Activated naive CD8-positive, alpha-beta T cell treated with anti-CD3 and anti-CD28 coated beads, Interleukin-2, amount 10 ng/mL, durations not matched to agents 7 days and 5 days (primary cell): ENCODE measurements at places on chromosomes 2 and 18. TPM values are rescaled to one million over a fixed set of nuclear protein-coding genes. Genes with fewer than 3 reads are reported as not detected.

DNA sequence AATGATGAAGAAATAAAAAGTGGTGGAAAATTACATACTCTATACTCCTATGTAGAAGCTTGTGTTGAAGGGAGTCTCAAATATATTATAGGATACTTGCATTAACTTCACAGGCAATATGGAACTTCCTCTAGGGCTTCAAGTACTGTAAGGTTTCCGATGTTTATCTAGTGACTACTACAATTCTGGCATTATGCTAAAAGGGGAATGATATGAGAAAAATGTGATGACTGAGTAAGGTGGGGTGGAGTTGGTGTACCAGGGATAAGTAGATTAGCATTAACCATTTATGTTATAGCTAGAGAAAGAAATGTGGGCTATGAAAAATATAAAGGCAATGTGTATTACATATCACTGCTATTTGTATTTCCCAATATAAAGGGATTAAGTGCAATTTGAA, 229.5 kb downstream of the DCC start:
- no peaks in the 10 kb centered on the region for H3K4me1 ChIP-seq
- no peaks in the 10 kb centered on the region for H3K27me3 ChIP-seq
- no peak overlapping the region for H3K27ac ChIP-seq
- H3K4me3 ChIP-seq: no peak overlapping the region
- DNase-seq: no peak
- H3K36me3 ChIP-seq: no peaks in the 10 kb centered on the region

GRCh38 chr2:29841386-29842004, 79.9 kb downstream of the ALK start:
- H3K4me1 ChIP-seq: no peaks in the 10 kb centered on the region
- no peak overlapping the region for H3K27ac ChIP-seq
- peaks cover 3% of the 10 kb centered on the region for H3K27me3 ChIP-seq
- no peak for DNase-seq
- no peaks in the 10 kb centered on the region for H3K36me3 ChIP-seq
- no peak overlapping the region for H3K4me3 ChIP-seq

DNA sequence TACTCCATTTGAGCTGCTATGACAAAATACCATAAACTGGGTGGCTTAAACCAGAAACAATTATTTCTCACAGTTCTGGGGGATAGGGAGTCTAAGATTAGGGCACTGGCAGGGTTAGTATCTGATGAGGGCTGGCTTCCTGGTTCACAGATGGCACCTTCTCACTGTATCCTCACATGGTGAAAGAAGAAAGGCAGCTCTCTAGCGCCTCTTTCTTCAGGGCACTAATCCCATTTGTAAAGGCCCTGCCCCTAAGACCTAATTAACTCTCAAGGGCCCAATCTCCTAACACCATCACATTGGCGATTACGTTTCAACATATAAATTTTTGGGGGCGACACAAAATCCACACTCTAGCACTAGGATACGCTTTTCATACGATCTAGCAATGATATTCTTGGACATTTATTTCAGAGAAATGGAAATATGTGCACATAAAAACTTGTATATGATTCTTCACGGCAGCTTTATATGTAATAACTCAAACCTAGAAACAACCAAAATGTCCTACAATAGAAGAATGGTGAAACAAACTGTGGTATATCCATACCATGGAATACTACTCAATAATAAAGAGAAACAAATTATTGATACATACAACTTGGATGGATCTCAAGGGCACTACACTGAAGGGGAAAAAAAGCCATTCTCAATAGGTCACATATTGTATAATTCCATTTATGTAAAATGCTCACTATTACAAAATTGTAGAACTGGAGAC, 111.0 kb downstream of the BCL2L11 start:
- H3K4me1 ChIP-seq: no peaks in the 10 kb centered on the region
- H3K27me3 ChIP-seq: peaks cover 15% of the 10 kb centered on the region
- H3K27ac ChIP-seq: no peak overlapping the region
- DNase-seq: no peak

DNA sequence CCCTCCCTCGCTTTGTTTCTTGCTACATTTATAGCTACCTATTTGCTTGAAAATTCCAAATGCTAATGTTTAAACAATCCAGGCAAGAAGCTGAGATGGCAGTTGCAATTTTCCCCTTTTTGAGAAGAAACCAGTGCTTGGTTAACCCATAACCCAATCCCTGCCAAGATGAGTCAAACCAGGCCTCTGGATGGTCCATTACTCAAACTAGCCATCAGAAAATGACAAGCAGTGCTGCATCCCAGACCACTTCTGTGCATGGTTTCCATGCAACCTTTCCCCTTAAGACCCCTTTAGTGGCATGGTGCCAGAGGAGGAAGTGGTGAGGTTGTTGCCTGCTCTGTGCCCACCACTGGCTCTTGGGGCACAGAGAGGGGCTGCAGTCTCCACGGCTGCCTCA, 131.2 kb upstream of the RMP24 start:
- no peaks in the 10 kb centered on the region for H3K36me3 ChIP-seq
- no peak for DNase-seq
- no peak overlapping the region for H3K4me3 ChIP-seq
- H3K27me3 ChIP-seq: no peaks in the 10 kb centered on the region
- no peak overlapping the region for H3K27ac ChIP-seq

- H3K4me3 ChIP-seq: no peak overlapping the region
- H3K4me1 ChIP-seq: no peaks in the 10 kb centered on the region
- H3K36me3 ChIP-seq: no peaks in the 10 kb centered on the region
- no peak overlapping the region for H3K27ac ChIP-seq
- DNase-seq: no peak
Measured at GRCh38 chr2:183868707-183869106, 729.6 kb upstream of the ZNF804A start.

GRCh38 chr2:113762377-113763118, 6.1 kb upstream of the SLC35F5 start:
- peaks cover 4% of the 10 kb centered on the region for H3K4me1 ChIP-seq
- no peaks in the 10 kb centered on the region for H3K27me3 ChIP-seq
- no peak overlapping the region for H3K27ac ChIP-seq
- no peak overlapping the region for H3K4me3 ChIP-seq
- no peaks in the 10 kb centered on the region for H3K36me3 ChIP-seq

- H3K4me3 ChIP-seq: no peak overlapping the region
- no peaks in the 10 kb centered on the region for H3K27me3 ChIP-seq
- no peak overlapping the region for H3K27ac ChIP-seq
Measured at GRCh38 chr2:79966882-79967281, 337.7 kb downstream of the LRRTM1 start.

DNA sequence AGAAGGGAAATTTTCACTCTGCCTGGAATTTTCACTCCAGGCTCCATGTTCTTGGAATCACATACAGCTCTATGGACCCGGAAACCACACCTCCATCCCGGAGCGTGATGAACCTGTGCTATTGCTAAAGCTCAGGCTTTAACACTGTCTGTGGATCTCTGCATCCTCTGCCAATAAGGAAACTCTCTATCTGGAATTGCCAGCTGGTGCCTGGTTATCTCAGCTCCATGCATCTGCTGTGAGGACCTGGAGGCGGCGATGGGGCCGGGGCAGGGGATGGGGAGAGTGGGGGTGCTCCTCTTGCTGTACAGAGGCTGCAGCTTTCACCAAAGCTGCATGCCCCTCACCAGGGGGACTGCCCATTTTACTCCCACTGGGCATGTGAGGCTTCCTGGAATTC, 754.0 kb upstream of the SOX11 start:
- no peaks in the 10 kb centered on the region for H3K4me1 ChIP-seq
- H3K36me3 ChIP-seq: no peaks in the 10 kb centered on the region
- no peak overlapping the region for H3K4me3 ChIP-seq
- no peak for DNase-seq
- H3K27ac ChIP-seq: no peak overlapping the region

DNA sequence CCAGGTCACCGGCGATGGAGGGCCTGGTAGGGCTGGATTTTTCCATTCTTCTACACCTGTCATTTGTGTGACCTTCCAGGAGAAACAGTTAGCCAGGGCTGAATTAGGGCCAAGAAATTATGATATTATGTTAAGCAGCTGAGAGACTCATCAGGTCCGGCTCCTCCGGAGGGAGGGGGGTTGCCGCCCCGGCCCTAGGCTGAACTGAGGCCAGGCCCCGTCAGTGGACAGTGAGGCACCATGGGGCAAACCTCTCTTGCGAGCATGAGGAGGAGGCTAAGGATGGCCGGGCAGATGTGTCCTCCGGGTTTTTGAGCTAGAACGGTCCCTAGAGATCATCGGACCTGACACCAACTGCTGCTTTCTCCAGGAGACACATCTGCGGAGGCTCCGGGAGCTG, 150.1 kb downstream of the SOX11 start:
- no peak overlapping the region for H3K27ac ChIP-seq
- no peaks in the 10 kb centered on the region for H3K4me1 ChIP-seq
- no peaks in the 10 kb centered on the region for H3K27me3 ChIP-seq
- no peak overlapping the region for H3K4me3 ChIP-seq
- no peak for DNase-seq

GRCh38 chr2:74844752-74845151, 10.8 kb downstream of the HK2 start:
- DNase-seq: no peak
- H3K4me1 ChIP-seq: peaks cover 86% of the 10 kb centered on the region
- H3K4me3 ChIP-seq: no peak overlapping the region
- H3K27me3 ChIP-seq: no peaks in the 10 kb centered on the region

DNA sequence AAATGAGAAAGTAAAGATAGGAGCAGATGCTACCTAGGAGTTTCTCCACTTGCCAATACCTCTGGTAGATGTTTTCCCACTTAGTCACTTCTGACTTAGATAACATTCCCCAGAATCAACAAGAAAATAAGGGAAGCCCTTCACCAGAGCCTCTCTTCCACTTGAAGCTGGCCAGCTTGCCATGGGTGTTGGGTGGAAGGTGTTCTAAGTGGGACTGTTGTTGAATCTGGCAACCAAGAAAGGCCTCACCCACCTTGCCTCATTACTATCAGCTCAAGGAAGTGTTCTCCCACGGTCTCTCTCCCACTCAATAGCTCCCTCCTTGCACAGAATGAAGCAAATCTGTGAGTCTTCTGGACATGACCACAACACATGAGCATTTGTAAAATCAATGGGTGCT, 100.4 kb upstream of the REG3A start:
- H3K27me3 ChIP-seq: no peaks in the 10 kb centered on the region
- no peaks in the 10 kb centered on the region for H3K4me1 ChIP-seq
- H3K36me3 ChIP-seq: no peaks in the 10 kb centered on the region
- no peak overlapping the region for H3K27ac ChIP-seq
- no peak for DNase-seq

DNA sequence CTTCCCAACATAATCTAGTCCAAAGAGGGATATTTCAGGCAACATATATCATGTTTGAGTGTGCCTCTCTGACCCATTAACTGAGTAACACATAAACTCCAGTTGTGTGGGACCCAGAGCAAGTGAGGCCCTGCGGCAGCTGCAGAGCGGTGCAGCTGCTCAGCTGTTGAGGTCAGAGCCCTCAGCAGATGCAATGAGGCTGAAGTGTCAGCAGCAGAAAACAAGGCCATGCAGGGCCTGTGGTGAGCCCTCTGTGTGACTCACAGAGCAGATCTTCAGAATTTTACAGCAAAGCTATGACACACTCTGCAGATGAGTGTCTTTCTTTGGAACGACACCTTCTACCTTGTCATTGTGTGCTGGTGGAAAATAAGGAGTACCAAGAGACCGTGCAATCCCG, 168.5 kb downstream of the CBLN2 start:
- H3K36me3 ChIP-seq: no peaks in the 10 kb centered on the region
- H3K4me1 ChIP-seq: no peaks in the 10 kb centered on the region
- H3K27me3 ChIP-seq: no peaks in the 10 kb centered on the region
- no peak overlapping the region for H3K27ac ChIP-seq
- no peak overlapping the region for H3K4me3 ChIP-seq
- no peak for DNase-seq

- no peak overlapping the region for H3K27ac ChIP-seq
- no peaks in the 10 kb centered on the region for H3K36me3 ChIP-seq
- H3K27me3 ChIP-seq: peaks cover 5% of the 10 kb centered on the region
- DNase-seq: no peak
Measured at GRCh38 chr2:121810959-121811853, 55.8 kb downstream of the TSN start.

DNA sequence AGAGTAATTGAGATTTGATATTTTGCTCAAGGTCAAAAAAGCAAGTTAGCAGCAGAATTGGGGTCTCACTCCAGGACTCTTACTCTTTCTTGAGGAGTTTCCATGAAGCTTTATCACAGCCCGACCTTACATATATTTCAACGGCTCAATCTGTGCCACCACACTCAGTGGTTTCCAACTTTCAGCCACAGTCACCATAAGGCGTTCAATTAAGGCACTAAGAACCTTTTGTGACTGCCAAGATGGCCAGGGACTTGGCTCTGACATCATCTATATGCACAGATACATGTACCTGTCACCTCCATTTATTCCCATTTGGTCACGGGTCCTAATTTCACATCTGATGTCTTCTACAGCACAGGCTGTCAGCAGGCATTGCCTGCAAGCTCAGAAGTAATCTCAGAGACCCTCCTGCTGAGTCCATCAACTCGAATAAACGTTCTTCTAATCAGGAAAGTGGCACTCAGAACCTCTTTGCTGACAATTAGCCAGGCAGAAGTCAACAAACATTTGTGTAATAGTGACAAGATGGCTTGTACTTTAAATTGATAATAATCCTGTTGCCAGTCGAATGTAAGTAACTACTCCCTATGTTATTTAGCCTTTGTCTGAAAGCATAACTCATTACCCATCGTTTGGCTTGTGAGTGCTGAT, 16.1 kb downstream of the DYTN start:
- no peak for DNase-seq
- H3K27ac ChIP-seq: no peak overlapping the region
- peaks cover 3% of the 10 kb centered on the region for H3K4me1 ChIP-seq
- H3K4me3 ChIP-seq: no peak overlapping the region
- H3K27me3 ChIP-seq: peaks cover 17% of the 10 kb centered on the region
- H3K36me3 ChIP-seq: no peaks in the 10 kb centered on the region

Gene SERPINB10
- total RNA-seq: not detected

Gene ZNF396
- total RNA-seq: 2.8 TPM

Gene MEP1B
- total RNA-seq: not detected

Gene C2orf80
- total RNA-seq: not detected

Gene NT5DC4
- total RNA-seq: not detected

Gene RNF125
- total RNA-seq: 31.2 TPM
